ENCODE measurements at places on chromosomes 12 and 14.

DNA sequence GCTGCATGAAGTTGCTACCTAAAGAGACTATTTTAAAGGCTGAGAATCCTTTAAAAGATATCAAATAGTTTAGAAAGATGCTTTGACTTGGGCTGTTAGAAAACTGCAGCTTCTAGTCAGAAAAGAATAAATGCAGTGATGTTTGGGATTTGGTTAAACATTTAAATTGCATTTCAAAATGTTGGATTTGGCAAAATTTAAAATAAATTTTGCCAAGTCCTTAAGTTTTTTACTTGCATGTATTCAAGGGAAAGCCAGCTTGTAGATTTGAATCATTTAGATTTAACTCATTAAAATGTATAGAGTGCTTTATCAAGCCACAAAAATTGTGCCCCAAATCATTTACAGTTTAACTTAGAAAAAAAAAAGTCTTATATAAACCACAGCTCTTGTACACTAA, 109.7 kb downstream of the ANKS1B start:
- no peak for DNase-seq

GRCh38 chr14:101958418-101959180, 5.8 kb upstream of the DYNC1H1 start:
- DNase-seq = no peak

GRCh38 chr12:93256256-93256969, 121.3 kb upstream of the NUDT4 start:
- DNase-seq = no peak

GRCh38 chr12:47891356-47891755, 13.4 kb downstream of the VDR start:
- no peak for DNase-seq

DNA sequence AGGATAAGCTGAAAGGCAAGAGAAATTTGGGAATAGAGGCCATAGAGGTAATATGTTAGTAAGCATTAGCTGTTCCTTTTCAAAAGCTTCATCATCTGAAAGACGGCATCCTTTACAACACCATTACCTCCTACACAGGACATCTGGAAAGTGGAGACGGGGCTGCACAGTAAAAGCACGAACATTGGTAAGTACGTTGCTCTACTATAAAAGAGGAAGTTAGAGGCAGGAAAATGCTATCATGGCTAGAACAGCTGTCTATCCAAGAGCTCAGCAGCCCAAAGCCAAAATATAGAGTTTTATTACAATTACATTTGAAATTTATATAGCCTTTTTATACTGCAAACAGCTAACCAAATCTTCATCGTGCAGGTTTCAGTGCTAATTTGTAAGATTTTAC, 172.3 kb upstream of the GRIP1 start:
- DNase-seq = no peak

- DNase-seq = peak; percentile 62
Measured at GRCh38 chr12:88472775-88473174, 107.5 kb downstream of the KITLG start.

- DNase-seq = no peak
Measured at GRCh38 chr12:1914114-1914911, 4.1 kb downstream of the CACNA2D4 start.

DNA sequence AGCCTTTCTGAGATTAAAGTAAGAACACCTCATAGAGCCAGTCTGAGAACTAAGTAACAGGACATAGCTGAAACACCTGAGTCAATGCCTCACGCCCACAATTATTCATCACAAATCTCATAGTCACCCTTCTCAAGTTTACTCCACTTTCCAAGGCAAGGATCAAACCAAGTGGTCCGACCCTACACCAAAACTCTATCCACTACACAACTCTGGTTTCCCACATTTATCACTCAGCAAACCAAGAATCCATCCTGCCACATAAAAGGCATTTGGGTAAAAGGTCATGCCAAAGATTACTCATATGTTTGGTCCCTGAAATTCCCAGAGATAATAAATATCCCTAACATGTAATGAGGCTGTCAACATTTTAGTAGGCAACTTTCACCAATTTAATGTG, 144.1 kb downstream of the RPAP3 start:
- peak; percentile 55 for DNase-seq

GRCh38 chr14:90649083-90649482, 167.1 kb downstream of the TTC7B start:
- DNase-seq = no peak

GRCh38 chr12:28512406-28512805, 322.1 kb downstream of the CCDC91 start:
- DNase-seq = no peak

GRCh38 chr12:97639702-97640101, 177.1 kb downstream of the RMST start:
- no peak for DNase-seq

- DNase-seq = no peak
Measured at GRCh38 chr12:56204275-56204674, 15.0 kb upstream of the SMARCC2 start.

GRCh38 chr12:24127919-24128721, 178.7 kb upstream of the SOX5 start:
- no peak for DNase-seq

DNA sequence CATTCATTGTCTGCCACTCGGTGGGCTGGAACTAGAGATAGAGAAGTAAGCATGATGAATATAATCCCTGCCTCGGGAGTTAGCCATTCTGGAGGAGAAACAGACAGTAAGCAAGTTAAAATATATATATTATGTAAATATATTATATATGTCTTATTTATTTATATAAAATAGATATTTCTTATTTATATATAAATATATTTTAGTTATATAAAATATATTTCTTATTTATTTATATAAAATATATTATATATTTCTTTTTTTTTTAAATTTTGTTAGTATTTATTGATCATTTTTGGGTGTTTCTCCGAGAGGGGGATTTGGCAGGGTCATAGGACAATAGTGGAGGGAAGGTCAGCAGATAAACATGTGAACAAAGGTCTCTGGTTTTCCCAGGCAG, 78.1 kb upstream of the TBX5 start:
- no peak for DNase-seq

Data from LHCN-M2 (cell line).